HEK293T (cell line): ENCODE measurements at places on chromosomes 6 and 20.

GRCh38 chr6:46684771-46685170 lies 2.9 kb upstream of the TDRD6 start:
- no peak for DNase-seq

DNA sequence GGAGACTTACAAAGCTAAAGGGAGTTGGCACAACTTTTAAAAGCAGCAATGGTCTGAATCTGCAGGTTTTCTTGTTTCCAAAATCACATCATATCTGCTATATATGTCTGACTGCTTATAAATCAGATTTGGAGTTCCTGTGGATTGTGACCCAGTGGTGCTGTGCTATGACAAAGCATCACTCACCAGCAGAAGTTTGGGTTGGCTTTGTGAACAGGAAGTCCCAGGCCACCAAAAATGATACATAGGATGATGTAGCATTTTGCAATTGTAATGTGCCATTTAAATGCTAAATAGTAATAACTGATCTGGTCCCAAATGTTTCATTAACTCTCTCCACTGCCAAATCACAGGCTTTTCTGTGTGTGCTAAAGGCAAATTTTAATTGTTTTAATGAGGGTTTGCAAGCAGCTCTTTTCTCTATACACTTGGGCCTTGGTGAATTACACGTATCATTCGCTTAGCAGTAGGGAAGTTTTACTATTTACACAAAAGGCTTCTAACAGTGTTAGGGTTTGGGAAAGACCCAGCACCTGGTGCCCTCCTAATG lies 60.8 kb downstream of the SYNDIG1 start:
- DNase-seq, result no peak

DNA sequence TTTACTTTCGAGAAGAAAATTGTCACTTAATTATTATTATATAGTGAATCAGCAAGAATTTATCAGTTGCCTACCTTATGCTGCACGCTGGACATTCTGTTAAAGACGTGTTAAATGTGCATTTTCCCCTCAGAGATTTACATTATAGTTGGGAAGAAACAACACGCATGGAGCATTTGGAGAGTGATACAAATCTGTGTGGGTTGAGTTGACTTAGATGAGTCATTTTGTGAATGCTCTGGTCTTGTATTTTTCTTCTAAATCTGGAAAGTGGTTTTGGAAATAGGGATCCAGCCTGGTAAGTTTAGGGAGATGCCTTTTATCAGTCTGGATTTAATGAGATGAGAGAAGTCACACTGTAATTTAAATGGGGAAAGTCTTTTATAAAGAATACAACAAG lies 24.0 kb upstream of the SMIM26 start:
- no peak for DNase-seq

GRCh38 chr6:88361298-88361697 lies 195.2 kb upstream of the CNR1 start:
- no peak for DNase-seq

DNA sequence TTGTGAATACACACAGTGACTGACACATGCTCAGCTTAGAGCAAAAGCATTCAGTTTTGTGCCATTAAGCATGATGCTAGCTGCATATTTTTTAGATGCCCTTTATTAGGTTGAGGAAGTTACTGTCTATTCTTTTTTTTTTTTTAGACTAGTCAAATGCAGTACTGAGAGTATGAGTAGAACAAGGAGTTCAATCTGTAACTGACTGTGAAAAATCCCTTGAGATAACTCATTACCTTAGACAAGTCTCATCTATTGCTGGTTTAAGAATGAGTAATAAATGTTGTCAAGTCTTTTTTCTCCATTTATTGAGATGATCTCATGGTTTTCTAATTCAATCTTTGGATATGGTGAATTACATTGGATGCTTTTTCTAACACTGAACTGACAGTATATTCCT lies 23.2 kb downstream of the AHI1 start:
- no peak for DNase-seq

- no peak for DNase-seq
Observed at GRCh38 chr6:167719920-167720319, 106.8 kb upstream of the AFDN start.

DNA sequence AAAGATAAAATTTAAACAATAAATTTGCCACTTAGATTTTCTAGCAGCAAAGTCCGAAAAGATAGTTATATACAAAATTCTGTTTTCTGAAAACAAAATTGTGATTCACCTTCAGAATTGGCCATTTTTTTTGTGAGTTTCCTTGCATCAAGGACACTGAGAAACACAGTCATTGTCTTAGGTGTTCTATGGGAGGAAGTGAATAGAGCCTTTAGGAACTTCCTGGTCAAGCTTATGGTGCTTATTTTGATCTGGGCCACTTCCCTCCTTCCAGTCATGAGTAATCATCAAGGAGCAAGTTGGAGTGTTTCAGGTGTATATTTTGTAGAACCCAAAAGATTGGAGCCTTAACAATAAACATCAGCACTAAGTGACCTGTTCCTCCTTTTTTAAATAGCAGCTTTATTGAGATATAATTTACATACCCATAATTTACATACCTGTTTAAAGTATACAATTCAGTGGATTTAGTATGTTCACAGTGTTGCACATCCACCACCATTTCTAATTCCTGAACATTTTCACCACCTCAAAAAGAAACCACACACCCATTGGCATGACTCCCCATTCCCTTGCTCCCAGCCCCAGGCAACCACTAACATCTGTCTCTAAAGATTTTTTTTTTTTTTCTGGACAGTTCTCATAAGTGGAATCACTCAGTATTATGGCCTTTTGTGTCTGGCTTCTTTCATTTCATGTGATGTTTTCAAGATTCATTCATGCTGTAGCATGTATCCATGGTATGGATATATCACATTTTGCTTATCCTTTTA lies 17.6 kb downstream of the TMEM74B start:
- no peak for DNase-seq

DNA sequence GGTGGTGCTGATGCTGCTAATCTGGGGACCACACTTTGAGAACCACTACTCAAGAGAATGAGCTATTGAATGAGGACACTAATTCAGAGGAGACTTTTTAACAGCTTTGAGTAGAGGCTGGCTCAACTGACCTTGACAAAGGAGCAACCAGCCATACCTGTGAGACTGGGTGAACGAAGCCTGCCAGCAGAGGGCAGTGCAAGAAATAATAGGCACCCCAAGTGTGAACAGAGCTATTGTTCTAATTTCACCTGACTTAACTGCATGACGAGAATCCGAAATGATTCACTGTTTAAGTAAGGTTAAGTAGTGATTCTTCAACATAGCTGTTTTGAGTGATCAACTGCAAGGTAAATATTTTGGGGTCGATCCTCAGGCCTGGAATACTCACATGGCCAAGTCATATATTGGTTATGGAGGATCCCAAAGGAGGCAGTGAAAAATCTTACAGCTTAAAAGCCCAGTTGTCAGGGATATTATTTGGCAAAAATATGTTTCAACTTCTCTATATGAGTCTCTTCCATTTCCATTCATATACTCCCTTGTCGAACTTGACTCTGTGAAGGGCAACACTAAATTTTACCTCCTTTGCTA lies 550.5 kb upstream of the MARCKS start:
- peak; percentile 52 for DNase-seq

DNA sequence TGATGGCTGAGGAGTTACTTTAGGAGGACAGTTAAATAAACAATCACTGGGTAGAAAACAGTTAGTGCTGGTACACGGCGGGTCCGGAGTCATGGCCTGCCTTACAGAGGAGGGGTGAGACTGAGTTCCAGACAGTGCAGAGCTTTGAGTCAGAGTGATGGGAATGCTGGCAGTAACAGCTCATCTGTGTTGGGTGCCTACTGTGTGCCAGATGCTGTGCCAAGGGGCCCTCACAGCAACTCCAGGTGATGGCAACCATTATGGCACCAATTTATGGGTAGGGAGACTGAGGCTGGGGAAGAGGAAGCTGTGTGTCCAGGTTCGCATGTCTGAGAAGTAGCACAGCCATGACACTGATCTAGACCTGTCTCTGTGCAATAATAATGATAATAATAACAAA lies 132.6 kb downstream of the CEBPB start:
- DNase-seq, result no peak

GRCh38 chr20:4383961-4384360 lies 337.7 kb upstream of the PRND start:
- DNase-seq, result no peak

GRCh38 chr6:11552442-11552841 lies 14.9 kb downstream of the TMEM170B start:
- no peak for DNase-seq

- no peak for DNase-seq
Observed at GRCh38 chr20:48267860-48268633, 482.8 kb upstream of the SULF2 start.

GRCh38 chr6:30686009-30686907 lies at the start of gene PPP1R18:
Gene PPP1R18 (minus strand): TSS chr6:30686645. CDS start chr6:30686018, 627 bp downstream.
- peak; percentile 39 for DNase-seq

DNA sequence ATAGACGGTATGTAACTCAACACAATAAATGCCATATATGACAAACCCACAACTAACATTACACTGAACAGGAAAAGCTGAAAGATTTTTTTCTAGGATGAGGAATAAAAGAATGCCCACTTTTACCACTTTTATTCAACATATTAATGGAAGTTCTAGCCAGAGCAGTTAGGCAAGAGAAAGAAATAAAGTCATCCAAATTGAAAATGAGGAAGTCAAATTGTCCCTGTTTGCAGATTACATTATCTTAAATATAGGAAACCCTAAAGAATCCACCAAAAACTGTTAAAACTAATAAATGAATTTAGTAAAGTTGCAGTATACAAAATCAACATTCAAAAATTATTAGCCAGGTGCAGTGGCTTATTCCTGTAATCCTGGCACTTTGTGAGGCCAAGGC lies 24.6 kb upstream of the ADGB start:
- no peak for DNase-seq

GRCh38 chr6:36098253-36098919 lies 31.9 kb upstream of the MAPK13 start:
- DNase-seq, result no peak

DNA sequence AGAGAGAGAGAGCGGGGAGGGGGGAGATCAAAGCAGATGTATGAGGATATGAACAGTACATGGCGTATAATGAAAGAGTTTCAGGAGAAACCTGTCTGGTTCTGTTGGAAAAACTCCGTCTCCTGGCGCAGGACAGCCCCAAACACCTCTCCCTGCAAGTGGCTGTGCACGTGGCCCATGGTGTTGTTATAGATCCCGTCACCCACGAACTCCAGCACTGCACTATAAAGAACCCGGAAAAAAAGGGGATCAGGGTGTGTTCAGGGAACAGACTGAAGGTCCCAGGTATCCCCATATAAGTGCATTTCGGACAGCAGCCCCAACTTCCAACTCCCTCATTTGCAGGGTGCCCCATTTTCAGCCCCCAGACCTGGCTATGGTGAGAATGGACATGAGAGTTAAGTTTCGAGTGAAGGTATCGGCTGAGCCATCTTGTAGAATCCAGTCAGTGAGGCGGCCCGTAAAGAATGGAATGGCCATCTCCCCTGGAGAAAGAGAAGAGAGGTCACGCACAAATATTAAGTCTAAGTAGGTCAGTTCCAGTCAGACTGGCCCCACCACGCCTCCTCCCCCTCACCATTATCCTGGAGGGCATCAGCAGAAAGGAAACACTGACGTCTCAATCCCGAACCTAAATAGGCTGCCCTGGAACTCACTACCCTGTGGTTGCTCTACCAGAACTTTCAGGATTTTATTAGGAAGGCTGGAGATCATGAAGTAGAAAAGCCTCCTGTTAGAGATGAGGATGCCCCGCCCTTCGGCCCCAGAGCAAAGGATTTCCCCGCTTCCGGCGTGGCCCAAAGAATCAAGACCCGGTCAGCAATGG lies 1.3 kb downstream of the TAP1 start:
- DNase-seq, result no peak

DNA sequence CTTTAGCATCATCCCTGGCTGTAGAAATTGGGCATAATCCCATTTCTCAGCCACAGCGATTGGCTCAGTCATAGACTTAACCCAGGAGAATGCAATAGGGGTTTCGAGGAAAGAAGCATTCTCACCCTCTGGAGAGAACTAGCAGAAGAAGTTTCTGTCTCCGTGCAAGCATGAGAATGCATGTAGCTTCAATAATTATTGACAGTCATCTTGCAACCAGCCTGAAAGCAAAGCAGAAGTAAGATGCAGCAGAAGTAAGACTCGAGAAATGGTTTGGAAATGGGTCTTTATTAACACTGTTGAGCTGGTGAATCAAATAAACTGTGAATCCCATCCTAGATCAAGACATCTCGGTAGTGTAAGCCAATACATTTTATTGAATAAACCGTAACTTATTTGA lies 828.8 kb upstream of the GJE1 start:
- DNase-seq, result no peak

DNA sequence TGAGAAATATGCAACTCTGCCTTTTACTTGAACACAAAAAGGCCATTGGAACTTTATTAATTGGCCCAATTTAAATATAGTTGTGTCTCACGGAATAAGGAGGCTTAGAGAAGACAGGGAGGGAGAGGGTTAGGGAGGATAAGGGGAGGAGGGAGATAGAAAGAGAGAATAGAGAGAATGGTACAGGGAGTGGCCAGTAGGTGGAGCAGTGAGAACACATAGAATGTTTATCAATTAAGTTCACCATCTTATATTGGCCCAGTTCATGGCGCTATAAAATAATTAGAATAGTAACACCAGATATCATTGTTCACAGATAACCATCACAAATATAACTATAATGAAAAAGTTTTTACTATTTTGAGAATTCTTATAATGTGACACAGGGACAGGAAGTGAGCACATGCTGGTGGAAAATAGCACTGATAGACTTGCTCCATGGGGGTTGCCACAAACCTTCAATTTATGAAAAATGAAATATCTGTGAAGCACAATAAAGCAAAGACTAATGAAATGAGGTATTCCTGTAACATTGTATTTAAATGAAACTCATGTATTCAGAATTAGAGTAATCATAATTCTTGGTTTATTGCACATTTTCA lies 374.1 kb upstream of the MANEA start:
- peak; percentile 30 for DNase-seq

DNA sequence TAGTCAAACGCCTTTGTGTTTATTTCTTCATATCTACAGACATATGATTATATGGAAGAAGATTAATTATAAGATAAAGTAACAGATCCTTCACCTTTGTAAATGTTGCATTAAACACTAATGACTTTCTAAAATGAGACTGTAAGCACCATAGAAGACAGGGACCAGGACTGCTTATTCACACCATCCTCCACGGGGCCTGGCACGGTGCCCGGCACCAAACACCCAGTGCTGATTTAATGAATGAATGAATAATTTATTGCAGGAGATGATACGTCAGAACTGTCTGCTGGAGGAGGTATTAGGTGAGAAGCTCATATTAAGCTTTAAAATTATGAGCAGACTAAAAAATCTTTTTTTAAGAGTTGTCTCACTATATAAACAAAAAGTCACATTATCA lies 88.3 kb downstream of the SLX4IP start:
- no peak for DNase-seq

GRCh38 chr6:3751730-3752530 lies 417 bp upstream of the PXDC1 start:
- peak; percentile 78 for DNase-seq

DNA sequence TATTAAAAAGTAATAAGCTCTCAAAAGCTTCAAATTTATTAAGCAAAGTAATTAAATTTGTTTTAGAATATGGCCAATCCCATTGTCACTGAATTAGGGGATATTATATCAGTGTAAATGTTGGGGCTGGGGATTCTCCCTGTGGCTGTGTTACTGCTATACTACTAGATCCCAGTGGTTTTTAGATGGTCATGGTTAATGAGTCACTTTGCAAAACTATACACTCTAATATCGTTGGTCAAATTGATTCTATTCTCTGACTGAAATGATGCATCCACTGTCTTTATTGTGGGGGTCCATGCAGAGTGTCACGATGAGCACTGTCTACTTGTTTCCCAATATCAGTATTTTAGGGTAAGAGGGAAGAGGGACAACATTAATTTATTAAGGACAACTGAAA lies 336.9 kb upstream of the PREP start:
- no peak for DNase-seq
